Anterior cingulate cortex (tissue), 58 donors: ENCODE measurements at places on chromosomes 1 and 21.

GRCh38 chr1:105516068-105516467 lies 1540.4 kb upstream of the PRMT6 start:
- DNase-seq, result no peak

DNA sequence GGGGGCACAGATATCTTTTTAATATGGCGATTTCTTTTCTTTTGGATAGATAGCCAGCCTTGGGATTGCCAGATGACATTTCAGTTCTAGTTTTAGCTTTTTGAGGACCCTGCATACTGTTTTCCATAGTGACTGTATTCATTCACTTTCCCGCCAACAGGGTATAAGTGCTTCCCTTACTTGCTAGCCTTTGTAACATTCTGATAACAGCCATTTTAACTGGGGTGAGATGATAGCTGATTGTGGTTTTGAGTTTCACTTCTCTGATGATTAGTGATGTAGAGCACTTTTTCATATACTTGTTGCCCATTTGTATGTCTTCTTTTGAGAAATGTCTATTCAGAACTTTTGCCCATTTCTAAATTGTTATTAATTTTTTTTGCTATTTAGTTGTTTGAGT lies 151.9 kb downstream of the NTPCR start:
- DNase-seq, result no peak

- DNase-seq, result no peak
Measured at GRCh38 chr1:39973503-39974135, 18.7 kb downstream of the MFSD2A start.

DNA sequence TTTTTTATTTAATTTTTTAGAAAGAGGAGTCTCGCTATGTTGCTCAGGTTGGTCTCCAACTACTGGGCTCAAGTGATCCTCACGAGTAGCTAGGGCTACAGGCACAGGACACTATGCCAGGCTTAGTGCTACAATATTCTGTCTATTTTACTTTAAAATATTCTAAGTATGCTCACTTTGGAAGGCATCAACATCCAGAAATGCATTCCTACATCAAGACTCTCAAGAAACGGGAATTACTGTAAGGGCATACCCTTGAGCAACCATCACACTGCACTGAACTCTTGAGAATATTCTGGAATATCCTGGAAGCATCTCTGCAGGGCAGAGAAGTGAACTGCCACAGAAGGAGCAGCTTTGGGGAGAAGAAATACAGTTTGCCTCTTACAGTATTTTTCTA lies 565 bp upstream of the DMRTB1 start:
- no peak for DNase-seq

DNA sequence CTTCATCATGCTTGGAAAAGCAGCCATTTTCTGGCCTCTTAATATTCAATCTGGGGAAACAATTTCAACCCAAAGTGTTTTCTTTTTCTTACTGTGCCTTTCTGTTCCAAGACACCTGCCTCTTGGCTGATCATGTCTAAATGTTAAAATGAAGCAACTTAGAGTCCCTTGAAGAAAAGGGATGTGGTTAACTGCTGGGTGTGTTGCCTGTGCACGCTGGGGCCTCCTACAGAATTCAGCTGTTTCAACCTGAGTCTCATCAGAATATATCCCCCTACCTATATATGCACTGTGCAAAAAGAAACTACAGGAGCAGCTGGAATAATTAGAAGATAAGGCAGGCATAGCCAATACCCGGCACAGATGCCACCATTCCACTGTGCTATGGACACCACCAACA lies 222.0 kb downstream of the OMA1 start:
- no peak for DNase-seq

DNA sequence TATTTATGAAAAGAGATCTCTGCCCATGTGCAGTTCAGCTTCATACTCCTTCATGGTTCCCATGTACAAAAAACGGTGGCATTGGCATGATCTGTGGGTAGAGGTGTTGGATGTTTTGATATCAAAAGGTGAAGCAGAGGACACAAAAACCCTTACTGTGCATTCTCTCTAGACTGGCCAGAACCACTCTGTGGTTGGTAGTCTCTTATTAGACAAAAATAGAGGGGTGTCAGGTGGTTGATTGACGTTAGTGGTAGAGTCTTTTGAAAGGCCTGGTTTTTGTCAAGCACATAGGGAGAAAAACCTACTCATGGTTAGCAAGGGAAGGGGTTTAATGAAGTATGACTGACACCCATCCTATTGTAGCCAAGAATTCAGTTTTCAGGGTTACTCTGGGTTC lies 400.0 kb upstream of the TMPRSS15 start:
- no peak for DNase-seq

DNA sequence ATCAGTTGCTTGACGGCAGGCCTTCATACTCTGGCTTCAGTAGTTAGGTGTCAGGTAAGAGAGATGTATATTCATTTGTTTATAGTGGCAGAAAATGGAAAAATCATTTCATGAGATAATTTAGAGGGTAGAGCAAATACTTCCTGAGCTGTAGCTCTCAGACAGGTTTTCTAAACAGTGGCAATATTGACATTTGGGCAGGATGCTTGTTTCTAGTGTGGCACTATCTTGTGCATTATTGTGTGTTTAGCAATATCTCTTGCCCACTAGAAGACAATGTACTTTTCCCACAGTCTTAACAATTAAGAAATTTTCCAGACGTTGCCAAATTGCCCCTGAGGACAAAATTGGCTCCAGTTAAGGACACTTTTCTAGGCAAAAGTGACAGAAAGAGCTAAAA lies 1143.1 kb downstream of the PLA2G4A start:
- no peak for DNase-seq

GRCh38 chr21:35616090-35616489 lies 444.2 kb downstream of the SETD4 start:
- no peak for DNase-seq

DNA sequence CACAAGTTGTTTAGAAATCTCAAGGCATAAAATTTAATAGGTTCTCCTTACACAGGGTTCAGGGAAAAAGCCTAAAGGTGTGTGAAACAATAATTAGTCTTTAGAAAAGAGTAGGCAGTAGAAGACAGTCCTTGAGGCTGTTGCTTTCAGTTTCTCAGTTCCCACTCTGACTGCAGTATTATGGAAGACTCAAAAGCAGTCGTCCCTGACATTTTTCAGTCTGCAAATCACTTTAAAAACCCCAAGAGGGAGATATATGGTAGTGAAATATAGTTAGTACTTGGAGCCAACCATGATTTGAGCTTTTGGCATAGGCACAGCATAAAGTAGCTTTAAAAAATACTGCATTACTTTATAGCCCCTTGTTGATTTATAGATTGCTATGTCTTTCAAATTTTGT lies 299.7 kb downstream of the OLFM3 start:
- no peak for DNase-seq

DNA sequence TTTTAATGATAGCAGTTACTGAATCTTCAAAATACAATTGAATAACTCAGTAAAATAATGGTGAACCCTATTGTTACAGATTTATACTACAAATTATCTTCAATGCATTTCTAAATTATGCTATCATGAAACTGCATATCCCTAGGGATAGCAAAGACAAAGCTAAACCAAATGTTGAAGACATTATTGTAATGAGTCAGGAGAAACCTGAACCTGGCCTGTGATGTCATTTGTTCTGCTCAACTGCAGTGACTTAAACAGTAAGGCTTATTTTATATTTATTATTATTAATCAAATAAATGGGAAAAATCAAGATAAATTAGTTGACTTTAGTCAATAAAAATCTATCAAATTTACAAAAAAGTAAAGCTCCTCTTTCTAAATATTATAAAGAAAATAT lies 100.3 kb downstream of the UCHL5 start:
- no peak for DNase-seq

DNA sequence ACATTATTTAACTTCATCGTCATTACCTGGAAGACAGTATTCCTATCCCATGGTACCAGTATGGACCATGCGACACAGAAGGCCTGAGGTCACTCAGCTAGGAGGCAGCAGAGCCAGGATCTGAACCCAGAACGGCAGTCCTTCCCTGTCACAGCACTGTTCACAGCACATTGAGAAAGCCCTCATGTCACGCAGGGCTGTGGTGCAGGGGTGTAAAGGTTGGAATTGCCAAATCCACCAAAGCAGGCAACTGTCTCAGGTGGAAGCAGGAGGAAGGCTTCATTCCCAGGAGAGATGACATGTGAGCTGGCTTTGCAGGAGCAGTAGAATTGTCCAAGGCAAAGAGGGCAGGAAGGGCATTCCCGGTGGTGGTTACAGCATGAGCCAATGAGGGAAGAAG lies 9.9 kb upstream of the TTC22 start:
- no peak for DNase-seq

DNA sequence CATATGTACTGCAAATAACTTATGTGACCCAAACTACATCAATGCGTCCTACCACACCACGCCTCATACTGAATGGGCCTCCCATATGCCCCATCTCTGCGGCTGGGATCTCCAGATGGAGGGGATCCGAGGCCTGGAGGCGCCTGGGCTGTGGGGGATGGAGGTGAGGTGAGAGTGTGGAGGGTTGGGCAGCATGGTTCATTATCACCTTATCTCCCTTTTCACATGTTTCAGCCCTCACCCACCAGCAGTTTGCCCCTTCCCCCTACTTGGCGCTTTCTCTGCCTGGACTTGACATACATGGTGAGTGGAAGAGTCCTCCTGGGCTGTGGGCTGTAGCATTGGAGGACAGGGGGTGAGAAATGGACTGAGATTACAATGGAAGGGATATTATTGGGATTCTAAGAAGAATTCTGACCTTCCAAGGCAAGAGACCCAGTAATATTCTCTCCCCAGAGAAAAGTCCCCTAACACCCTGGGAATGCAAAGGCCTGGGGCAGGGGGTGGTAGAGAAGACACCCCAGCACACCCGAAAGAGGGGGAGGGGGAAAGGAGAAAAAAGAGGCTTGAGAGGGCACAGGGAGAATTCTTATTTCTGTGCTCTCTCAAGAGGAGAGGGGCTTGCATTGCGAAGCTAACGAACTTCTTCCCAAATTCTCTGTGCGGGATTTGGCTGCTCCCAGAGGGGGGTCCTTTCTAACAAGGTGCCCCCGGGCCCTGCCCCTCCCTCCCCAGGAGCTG lies 61.4 kb downstream of the MEF2D start:
- DNase-seq, result no peak

DNA sequence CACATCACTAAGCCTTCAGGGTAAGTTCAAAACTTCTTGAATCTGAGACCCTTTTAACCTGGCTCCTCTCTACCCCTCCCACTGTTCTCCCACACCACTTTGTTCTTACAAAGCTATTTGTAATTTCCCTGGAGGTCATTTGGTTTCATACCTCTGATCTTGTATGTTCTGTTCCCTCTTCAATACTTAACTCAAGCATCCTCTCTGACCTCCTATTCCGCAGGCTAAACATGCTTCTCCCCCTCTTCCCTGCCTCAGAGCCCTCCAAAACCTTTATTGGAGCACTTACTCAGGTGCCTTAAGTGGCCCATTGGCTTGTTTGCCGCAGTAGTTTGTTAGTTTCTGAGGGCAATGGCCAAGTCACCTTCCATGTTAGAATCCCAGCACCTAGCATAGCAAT lies 54.8 kb downstream of the SSX2IP start:
- DNase-seq, result no peak

GRCh38 chr1:119891386-119891785 lies 4.9 kb downstream of the ADAM30 start:
- no peak for DNase-seq

DNA sequence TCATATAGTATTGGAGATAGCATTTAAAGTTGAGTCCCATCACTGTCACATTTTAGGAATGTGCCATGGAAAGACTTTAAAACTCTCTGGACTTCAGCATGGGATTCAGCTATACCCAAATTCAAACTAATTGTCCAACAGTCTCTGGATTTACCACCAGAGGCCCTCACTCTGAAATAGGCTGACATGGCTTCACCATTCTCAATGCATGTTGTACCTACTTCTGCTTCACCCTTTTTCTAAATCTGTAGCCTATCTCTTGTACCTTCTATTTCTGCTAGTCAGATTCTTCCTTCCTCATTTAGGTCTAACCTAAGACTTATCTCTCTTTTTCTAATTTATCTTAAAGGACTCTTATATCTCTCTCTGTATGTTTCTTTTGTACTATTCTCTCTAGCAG lies 512.7 kb upstream of the ZRANB2 start:
- no peak for DNase-seq

GRCh38 chr1:183945428-183946319 lies 91.9 kb downstream of the COLGALT2 start:
- DNase-seq, result no peak

DNA sequence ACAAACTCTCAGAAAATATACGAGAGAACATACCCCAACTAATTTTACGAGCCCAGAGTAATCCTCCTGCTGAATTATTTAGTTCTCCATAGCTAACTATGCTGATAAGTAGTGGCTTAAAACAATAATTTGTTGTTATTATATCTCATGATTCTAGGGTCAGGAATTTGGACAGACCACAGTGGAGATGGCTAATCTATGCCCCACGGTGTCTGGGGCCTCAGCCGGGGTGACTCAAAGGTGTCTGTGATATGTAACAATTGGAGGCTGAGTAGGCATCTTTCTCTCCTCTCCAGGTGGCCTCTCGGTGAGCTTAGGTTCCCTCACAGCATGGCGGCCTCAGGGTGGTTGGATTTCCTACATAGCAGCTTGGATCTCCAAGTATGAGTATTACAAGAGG lies 35.4 kb upstream of the FOXO6 start:
- DNase-seq, result no peak

DNA sequence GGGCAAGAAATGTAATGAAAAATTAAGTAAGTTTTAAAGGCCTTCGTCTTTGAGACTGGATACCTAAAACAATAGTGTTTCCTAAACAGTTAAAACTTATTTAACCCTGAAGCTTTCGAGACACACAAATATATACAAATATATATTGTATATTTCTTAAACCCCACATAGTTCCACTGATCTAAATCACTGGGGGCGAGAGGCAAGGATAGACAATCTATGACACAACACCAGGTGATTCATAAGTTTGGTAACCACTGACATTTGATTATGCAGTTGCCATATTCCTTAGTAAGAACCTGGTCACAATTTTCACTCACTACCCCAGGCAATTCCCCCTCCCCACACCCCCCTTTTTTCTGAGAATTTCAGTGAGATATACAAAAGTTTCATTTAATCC lies 55.3 kb upstream of the BOLA1 start:
- no peak for DNase-seq

DNA sequence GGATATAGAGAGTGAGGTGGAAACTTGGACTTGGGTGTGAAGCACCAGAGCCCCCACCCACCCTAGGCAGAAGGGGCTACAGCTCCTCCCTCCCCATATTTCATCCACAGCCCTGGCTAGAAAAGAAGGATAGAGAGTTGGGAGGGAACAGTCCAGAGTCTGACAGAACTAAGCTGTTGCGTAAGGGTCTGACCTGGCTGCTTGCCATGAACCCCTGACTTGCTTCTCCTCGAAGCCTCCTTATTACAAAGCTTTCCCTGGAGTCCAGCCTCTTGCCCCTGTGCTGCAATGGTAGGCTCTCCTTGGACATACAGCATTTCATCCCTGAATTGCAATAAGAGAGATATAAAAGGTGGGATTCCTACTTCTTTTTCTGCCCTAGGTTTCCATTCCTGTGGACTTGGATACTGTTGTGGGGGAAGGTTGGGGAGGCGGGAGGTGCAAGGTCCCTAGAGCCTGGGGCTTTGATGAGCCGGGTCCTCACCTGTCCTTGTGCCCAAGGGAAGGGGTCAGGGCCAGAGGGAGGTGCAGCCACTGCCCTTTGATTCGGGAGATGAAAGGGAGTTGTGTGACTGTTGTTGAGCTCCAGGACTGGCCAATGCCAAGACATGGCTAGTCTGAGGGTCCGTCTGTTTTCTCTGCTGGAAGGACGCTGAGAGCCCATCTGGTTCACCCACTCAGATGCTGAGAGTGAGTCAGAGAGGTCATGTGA lies 2.7 kb downstream of the RHBG start:
- DNase-seq, result no peak

GRCh38 chr21:44734026-44734745 lies 22.8 kb upstream of the TSPEAR start:
- no peak for DNase-seq

GRCh38 chr1:39272798-39273469 lies 68.4 kb downstream of the MACF1 start:
- no peak for DNase-seq
